Fibroblast of villous mesenchyme (primary cell): ENCODE measurements at places on chromosomes 11 and 22. TPM values are rescaled to one million over a fixed set of nuclear protein-coding genes. Genes with fewer than 3 reads are reported as not detected.

GRCh38 chr11:15938121-15938611, 418.2 kb downstream of the SOX6 start:
- DNase-seq, result peak; percentile 12

APOA5 gene
- total RNA-seq, result not detected in 2 replicates

- DNase-seq, result no peak
Measured at GRCh38 chr11:68539395-68539794, 78.8 kb downstream of the PPP6R3 start.

SLC5A1 gene
- total RNA-seq, result not detected in 2 replicates

- DNase-seq, result no peak
Measured at GRCh38 chr11:107732689-107733051, 20.8 kb upstream of the SLN start.

GRCh38 chr11:104090767-104091166, 54.3 kb downstream of the DDI1 start:
- no peak for DNase-seq

CCDC87 gene
- total RNA-seq, result 0.43 and 0.64 TPM in 2 replicates

THYN1 gene
- 50.3 and 58.3 TPM in 2 replicates for total RNA-seq

DNA sequence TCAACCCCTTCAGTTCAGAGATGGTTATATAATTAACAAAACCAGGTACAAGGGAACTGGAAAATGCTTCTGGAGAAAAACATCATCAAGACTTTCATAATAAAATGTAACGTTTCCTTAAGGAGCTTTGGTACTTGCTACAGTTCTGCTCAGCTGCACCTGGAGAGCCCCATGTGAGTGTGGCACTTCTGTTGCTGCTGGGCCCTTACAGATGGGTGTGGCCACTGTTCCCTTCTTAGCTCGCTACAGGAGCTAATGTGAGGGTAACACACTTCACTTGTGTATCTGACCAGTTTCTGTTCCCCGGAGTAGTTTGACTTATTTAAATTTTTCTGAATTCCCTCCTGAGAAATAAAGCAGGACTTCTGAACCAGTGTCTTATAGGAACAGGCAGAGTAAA, 4.0 kb downstream of the POU2AF3 start:
- no peak for DNase-seq

DNA sequence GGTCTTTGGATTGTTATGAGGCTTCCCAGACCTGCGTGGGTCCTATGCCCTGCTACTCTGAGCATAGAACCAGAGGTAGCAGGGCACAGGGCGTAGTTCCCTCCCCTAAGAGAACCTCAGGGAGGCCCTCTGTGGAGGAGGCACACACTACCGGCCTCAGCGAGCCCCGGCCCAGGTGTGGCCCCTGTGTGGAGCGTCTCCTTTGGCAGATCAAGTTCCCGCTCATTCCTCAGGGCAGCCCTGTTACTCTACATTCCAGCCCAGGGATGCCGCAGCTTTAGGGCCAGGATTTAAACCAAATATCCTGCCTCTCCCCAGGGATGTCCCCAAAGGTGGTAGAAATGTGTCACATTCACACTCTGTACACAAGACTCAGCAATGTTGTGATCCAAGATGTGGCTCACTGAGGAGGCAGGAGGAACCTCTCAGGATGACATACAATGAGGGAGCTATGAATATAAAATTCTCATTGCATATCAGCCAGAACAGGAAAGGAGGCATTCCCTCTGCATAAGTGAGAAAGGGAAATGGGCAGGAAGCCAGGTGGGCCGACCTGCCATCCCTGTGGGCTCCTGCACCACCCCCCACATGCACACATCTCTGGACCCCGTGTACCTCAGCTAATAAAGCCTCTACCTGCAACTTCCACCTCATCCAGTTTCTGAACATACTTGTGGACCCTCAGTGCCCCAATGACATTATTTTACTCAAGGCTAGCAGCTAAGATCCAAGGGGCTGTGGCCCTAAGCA, 131.9 kb upstream of the TEAD1 start:
- DNase-seq, result no peak

FREY1 gene
- 0.43 and 0.64 TPM in 2 replicates for total RNA-seq

GRCh38 chr11:125953401-125953935, 7.6 kb downstream of the VSIG10L2 start:
- no peak for DNase-seq

GRCh38 chr11:124315052-124315451, 1.3 kb upstream of the OR8D1 start:
- peak; percentile 63 for DNase-seq

LRRC56 gene
- total RNA-seq, result 0.43 and 0.64 TPM in 2 replicates

SCGB1D1 gene
- total RNA-seq, result not detected in 2 replicates

DNA sequence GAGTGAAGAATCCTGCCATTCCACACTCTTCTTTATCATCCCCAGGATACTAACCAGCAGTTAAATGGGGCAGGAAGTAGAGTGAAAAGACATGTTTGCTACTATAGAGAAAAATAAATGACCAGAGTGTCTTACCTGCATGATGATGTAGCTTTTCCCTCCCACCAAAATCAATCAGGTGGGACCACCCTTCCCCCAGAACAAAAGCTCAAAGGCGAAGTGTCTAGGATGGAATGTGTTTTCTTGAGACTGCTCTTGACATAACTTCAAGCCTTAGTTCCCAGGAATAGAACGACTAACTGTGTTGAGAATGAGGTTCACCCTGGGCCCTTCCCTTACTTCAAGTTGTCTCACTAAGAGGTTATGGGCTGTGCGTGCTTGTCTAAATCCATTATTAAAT, 339.2 kb upstream of the CCDC90B start:
- no peak for DNase-seq

DNA sequence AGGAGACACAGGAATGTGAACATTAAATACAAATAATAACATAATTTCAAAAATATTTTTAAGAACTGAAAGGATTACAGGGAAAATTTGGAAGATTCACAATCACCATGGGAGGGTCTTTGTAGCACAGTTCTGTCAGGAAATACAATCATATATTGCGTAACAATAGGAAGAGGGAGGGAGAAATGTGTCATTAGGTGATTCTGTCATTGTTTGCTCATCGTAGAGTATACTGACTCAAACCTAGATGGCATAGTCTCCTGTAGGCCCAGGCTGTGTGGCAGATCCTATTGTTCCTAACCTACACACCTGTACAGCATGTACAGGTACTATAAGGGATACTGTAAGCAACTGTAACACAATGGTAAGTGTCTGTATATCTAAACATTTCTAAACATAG, 330.4 kb downstream of the BRD1 start:
- no peak for DNase-seq

- peak; percentile 84 for DNase-seq
Measured at GRCh38 chr11:76772100-76772782, 10.9 kb upstream of the TSKU start.

- no peak for DNase-seq
Measured at GRCh38 chr22:43465291-43466015, 53.6 kb downstream of the MPPED1 start.

GRCh38 chr11:17561526-17561925, 14.5 kb downstream of the OTOG start:
- no peak for DNase-seq

DNA sequence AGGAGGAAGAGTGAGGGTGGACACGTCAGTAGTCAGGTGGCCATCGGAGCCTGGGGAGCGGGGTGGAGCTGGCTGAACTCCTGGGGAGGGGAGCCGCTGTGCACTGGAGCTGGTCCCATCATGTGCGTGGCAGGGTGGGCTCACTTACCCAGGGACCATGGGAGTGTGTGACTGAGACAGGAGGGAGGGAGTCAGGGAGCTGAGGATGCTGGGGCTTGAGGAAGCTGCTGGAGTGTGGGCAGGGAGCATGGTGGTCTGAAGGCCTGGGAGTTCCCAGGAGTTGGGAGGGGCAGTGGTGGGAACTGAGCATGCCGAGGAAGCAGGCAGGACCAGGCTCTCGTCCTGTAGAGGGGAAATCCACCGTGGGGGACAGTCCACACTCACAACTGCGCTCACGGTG, 18.0 kb downstream of the CLDN5 start:
- no peak for DNase-seq

DLAT gene
- 49.6 and 56.6 TPM in 2 replicates for total RNA-seq

DNA sequence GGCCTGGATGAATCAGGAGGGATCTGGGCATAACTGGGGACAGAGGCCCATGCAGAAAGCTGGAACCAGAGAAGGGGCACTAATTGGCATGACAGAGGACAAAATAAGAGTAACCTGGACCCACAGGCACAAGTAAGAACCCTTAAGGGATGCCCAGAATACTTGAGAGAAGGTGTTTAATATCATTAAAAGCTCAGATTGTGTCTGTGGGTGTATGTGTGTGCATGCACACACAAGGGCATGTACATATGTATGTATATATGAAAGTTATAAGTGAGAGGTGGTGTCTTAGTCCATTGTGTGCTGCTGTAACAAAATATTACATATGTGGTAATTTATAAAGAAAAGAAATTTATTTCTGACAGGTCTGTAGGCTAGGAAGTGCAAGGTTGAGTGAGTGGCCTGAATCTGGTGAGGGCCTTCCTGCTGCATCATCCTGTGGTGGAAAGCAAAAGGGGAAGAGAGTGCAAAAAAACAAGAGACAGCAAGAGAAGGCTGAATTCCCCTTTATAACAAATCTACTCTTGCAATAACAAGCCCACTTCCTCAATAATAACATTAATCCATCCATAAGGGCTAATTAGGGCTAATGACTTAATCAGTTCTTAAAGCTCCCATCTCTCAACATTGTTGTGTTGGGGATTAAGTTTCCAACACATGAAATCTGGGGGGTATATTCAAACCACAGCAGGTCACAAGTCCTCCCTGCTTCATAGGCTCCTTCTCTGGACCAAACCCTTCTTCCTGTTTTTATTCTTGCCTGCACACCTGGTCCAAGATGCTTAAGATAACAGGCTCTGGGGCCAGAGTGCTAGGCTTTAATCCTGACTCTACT, 68.3 kb upstream of the POU2AF2 start:
- no peak for DNase-seq

POU2AF1 gene
- total RNA-seq, result not detected in 2 replicates

KCNE3 gene
- under 0.01 and 0.64 TPM in 2 replicates for total RNA-seq

DNA sequence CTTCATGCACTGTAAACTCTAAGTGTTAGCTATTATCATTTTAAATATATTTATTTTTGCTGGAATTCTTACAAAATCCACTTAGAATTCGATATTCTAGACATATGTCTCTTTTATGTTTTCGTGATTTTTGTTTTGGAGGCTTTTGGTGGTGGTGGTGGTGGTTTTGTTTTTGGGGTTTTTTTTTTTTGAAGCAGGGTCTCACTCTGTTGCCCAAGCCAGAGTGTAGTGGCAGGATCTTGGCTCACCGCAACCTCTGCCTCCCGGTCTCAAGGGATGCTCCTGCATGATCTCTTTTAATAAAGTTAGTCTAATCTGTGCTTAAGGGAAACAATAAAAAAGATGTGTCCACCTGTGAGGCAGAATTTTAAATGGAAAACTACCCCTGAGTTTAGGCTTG, 117.7 kb downstream of the MRTFA start:
- DNase-seq, result no peak

P2RX6 gene
- 1.3 and 3.5 TPM in 2 replicates for total RNA-seq

GRCh38 chr11:126127284-126127845, 64.7 kb upstream of the CDON start:
- no peak for DNase-seq

- no peak for DNase-seq
Measured at GRCh38 chr22:43776081-43776670, 35.9 kb downstream of the EFCAB6 start.

DNA sequence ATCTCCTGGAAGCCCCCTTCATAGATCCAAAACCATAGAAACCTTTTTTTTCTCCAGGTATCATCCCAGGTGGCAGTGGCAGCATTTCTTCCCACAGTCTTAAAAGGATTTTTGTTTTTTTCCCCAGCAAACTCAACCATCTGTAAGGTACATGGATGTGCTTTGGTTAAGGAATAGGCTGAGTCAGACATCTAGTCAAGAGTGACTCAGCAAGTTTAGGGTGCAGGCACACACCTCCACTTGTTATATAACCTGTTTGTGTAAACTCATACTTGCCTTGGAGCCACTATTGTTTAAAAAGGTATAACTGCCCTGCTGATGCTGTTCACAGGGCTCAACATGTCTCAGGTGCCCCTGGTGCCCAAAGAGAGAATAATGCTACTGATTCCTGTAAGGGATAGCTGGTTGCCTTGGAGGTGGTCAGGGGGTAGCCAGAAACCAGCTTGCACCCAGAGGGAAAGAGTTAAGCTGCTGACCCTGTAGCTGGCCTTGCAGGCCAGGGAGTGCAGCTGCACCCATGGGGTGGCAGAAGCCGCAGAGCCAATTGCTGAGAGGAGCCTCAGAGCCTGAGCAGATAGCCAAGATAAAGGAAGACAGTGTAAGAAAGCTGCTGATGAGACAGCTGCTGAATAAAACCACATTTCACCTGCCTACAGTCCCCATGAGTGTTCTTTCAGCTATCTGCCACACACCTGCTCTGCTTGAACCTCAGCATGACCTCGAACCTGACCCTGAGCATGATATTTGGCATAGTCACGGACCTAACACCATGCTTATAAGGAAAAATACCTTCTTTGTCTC, 1726.1 kb upstream of the RAG2 start:
- no peak for DNase-seq

GRCh38 chr11:100719809-100720221, 32.7 kb downstream of the ARHGAP42 start:
- DNase-seq, result peak; percentile 78

FJX1 gene
- total RNA-seq, result 89.8 and 205 TPM in 2 replicates

- DNase-seq, result no peak
Measured at GRCh38 chr11:104926771-104927611, 28.7 kb upstream of the CASP12 start.

MMP8 gene
- under 0.01 TPM in 1 of 2 replicates, not detected in the other for total RNA-seq

PIK3IP1 gene
- total RNA-seq, result 11.2 and 18.0 TPM in 2 replicates

- no peak for DNase-seq
Measured at GRCh38 chr22:31732089-31732829, 17.7 kb downstream of the PRR14L start.

DNA sequence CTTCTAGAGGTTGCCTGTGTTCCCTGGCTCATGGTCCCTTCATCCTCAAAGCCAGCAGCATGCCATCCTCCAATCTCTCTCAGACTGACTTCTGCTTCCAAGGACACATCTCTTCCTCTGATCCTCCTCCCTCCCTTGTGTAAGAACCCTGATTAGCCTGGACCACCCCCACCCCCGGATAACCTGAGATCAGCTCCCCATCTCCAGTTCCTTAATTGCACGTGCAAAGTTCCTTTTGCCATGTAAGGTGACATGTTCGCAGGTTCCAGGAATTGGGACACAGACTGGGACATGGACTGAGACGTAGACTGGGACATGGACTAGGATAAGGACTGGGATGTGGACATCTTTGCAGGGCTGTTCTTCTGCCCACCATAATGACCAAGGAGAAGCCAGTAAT, 925.3 kb downstream of the TBC1D22A start:
- no peak for DNase-seq

DNA sequence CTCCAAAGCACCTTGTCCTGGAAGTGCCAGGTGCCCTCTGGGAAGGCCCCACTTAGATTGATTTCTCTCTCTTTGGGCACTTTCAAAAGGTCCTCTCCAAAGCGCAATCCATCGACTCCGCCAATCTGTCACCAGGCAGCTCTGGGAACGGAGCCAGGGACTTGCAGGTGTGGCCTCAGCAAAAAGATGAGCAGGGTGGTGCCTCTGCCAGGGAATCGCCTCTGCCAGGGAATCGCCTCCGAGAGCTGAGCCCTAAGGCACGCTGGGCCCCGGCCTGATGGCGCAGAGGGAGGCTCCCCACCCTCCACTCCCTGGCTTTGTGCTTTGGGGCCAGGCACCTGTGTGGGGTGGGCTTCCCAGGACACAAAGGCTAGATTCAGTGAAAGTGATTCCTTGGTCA, 1391.3 kb downstream of the TBC1D22A start:
- no peak for DNase-seq

MS4A4A gene
- total RNA-seq, result not detected in 2 replicates

GRCh38 chr11:43943931-43944751, 1.7 kb downstream of the C11orf96 start:
- peak; percentile 36 for DNase-seq
